ENCODE measurements at places on chromosomes 16 and 17.

- no peak for DNase-seq
These were observed 13.1 kb upstream of the GRB2 start for GRCh38 chr17:75418531-75418930.

DNA sequence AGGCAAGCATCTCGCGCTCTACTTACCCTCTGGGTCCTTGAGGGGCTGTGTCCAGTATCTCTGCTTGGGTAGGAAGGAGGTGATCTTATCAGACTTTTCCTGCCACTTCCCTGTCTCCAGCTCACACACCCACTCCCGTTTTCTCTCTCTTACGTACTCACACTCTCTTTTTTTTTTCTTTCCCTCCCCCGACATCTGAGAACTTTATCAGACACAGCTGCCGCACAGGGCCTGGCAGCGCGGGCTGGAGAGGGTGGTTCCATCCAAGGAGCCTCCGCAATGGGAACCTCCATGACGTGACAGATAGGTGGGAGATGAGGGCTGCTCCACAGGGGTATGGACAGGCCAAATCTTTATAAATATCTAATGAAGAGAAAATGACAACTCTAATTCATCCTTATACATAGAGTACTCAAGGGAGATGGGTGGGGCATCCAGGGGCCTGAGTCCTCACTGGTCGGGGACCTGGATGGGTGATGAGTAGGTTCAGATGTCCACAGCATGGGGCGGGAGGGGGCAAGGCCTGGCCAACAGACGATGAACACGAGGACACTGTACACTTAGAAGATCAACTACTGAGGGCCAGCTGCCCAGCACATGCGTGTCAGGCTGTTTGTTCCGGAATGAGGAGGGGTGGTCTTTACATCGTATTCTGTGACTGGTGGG lies 23.3 kb downstream of the MINK1 start:
- no peak for DNase-seq

- DNase-seq, result no peak
These were observed 29.3 kb downstream of the UNC13D start for GRCh38 chr17:75814900-75815373.

GRCh38 chr16:55502801-55503366 lies 6.0 kb upstream of the LPCAT2 start:
- no peak for DNase-seq

- DNase-seq, result no peak
These were observed 10.1 kb upstream of the TMEM208 start for GRCh38 chr16:67216612-67217490.

DNA sequence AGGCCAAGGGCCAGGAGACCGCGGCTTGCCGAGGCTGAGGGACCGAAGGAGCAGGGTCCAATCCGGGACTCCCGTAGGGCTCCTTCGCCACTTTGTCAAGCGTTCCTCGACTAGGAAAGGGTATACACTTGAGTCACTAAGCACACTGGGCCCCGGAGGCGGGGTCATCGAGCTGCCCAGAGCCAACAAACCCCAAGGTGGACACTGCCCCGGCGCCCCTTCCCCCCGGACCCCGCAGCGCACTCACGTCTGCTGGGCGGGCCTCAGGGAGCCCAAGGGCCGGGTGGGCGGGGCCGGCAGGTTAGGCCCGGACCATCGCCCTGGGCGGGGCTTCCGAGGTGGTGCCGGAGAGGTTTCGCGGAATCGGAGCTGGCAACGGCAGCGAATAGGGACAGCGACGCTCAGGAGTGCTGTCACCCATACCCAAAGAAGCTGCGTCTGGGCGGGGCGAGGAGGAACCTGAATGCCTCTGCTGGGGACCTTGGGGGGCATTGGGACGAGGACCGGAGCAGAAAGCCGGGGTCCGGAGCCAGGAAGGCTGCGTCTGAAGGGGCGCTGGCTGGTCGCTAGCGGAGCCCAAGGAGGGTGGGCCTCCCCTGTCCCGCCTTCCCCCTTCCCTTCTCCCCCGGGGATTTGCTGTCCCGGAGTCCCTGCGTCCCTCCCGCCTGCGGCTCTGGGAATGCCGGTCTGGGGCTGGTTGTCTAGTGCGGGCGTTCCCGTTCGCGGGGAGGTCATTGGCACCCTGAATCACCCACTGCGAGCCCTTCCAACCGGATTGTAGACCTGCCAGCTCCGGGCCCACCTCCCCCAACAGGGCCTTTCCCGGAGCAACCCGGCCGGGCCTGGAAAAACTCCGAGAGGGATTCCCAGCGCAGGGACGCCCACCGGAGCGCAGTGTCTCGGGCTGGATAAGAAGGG lies 118.2 kb upstream of the SMURF2 start:
- no peak for DNase-seq

DNA sequence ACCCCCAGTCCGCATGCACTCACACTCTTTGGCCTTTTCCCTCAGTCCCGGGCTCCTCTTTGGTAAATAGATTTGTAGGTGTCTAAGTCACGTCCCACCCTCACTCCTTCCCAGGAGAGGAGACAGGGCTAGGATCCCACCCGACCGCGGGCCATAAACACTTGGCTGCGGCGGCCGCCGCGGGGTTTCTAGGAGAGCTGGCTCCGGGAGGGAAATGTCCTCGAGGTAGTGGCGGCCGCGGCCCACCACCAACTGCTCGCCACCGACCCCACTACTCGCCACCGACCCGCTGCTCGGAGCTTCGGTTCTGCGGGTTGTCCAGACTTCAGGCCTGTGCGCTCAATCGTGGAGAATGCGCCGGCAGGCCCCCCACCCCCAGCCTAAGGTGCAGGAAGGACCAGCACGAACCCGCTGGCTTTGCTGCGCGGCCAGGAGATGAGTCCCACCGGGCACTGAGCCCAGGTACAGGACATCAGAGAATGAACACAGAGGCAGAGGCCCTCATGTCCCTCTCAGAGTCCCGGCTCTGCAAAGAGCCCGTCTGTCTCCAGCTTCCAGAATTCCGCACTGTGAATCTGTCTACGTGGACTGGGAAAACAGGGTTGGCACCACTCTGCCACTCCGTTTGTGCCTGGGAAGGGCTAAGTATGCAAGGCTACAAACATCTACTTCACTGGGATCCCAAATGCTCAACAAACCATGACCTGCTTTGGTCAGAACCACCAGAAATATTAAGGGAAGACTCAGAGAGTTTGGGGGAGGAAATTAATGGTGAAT lies 2.5 kb downstream of the PRAC2 start:
- DNase-seq, result no peak

- no peak for DNase-seq
These were observed 759.0 kb upstream of the SOX9 start for GRCh38 chr17:71361656-71362450.

- no peak for DNase-seq
These were observed 6.0 kb downstream of the ADAT1 start for GRCh38 chr16:75617121-75617520.

DNA sequence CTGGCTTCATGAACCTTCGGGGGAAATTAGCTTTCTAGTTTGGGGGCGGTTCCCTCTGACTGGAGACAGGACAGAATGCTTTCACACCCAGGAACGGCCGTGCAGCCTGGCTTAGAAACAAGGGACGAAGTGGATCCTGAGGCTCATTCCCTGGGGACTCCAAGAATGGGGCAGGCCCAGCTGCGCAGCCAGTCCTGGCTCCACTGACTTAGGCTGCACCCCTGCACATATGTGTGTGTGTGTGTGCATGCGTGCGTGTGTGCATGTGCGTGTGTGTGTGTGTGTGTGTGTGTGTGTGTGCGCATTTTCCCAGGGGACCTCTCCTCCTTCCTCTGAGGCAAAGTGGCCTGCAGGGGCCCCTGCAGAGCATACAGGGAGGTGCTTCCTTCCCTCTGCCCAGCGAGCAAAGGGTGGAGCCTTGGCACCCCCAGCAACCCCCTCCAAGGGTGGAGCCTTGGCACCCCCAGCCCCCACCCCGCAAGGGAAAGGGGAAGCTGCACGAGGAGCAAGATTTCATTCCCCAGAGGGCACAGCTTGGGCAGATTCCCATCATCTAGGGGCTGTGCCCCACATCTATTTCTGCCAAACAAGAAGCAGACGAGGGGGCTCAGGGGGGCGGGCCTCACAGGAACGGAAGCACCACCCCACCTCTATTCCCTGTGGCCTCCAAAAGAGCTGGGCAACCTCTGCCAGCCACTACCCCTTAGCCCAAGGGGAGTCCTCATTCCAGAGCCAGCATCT lies 97.6 kb upstream of the CBX4 start:
- DNase-seq, result no peak

DNA sequence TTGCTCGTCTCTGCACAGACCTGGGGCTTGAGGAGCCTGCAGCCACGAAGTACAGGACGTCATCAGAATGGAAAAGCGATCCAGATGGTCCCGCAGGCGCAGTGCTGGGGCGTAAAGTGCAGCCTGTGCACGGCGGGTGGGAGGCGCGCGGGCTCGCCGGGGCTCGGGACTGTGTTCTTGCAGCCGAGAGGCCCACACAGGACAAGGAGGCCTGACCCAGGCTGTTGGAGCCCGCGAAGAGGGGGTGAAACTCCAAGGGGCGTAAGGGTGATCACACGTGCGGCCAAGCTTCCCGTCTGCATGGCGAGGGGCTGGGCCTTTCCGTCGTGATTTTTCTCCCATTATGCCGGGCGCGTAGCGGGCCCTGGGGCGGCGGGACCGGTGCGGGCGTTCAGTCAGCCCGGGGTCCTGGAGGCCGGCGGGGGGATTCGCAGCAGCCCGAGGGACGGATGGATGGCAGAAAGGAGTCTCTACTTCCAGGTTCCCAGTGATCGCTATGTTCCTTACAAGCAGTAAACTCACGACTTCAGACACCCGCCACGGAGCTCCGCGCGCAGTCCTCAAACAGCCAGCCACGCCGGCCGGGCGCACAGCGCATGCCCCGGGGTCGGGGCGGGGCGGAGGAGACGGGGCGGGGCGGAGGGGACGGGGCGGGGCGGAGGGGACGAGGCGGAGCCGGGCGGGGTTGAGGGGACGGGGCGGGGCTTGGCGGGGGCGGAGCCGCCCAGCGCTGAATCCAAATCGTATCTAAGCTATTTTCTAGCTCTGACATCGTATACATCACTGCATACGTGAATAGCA lies 141.0 kb upstream of the KCNJ18 start:
- no peak for DNase-seq

DNA sequence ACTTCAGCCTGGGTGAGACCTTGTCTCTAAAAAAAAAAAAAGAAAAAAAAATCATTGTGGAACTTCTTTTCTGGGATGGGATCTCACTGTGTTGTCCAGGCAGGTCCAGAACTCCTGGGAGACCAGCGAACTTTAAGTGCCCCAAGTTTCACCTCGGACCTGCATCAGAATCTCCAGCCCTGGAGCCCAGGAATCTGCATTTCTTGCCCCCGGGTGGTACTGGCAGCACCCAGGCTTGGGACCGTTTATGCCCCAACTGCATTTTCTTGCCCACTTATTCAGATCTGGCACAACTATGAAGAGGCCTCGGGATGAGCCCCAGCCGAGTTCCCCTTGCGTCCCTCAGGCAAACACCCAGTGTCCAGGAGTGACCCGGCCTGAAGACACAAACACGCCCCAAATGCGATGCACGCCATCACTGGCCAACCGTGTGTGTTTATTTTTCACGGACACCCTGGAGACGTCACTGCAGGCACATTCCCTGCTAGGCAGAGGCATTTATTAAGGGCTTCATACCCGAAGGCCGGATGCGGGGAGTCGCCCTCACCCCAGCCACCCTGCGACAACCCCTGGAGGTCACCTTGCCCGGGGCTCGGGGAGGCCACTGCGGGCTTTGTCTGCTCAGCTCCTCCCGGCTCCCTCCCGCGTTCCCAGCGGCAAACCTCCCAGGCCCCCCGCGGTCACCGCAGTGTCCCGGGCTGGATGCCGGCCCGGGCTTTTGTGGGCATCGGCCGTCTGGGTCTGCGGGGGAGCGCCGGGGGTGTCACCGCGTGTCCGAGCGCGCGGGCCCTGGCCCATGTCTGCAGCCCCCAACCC lies 684 bp upstream of the SPIRE2 start:
- no peak for DNase-seq

DNA sequence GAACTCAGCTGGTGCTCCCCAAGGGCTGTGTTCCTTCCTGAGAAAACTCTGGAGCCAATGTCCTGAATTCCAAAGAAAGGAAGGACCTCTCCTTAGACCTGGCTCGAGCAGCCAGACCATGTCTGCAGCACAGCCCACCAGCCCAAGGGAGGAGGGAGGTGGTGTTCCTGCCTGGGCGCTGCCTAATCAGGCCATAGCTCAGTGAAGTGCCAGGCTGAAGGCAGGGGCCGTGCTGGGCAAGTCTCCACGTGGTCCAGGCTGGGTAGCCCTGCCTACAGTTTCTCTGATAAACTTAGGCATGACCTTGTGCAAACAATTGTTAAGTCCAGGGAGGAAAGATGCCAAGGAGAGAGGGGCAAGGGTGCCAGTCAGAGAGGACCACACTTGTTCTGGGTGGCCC lies 76.8 kb downstream of the MPRIP start:
- no peak for DNase-seq

DNA sequence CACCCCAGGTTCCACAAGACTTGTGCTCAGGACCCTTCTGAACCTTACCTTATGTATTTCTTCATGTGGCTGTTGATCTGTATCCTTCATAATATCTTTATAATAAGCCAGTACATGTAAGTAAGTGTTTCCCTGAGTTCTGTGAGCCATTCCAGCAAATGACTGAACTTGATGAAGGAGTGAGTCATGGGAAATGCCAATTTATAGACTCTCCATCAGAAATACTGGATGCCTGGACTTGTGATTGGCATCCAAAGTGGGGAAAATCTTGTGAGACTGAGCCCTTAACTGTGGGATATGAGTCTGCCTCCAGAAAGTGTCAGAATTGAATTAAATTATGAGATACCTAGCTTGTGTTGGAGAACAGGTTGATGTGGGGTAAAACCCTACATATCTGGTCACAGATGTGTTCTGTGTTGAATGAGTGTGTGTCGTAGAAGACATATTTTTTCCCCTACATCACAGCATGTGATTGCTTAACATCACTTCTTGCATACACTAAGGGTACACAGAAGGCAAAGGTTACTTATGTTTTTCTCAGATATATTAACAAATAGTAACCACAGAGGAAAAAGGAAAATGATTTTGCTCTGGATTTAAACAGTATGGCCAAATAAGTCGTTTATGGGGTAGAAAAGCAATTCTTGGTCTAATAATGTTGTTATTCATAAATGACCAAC lies 70.2 kb upstream of the NETO2 start:
- no peak for DNase-seq

GRCh38 chr17:76271669-76272540 lies 6.8 kb downstream of the UBALD2 start:
- DNase-seq, result no peak
